ENCODE measurements at places on chromosomes 16 and 17.

DNA sequence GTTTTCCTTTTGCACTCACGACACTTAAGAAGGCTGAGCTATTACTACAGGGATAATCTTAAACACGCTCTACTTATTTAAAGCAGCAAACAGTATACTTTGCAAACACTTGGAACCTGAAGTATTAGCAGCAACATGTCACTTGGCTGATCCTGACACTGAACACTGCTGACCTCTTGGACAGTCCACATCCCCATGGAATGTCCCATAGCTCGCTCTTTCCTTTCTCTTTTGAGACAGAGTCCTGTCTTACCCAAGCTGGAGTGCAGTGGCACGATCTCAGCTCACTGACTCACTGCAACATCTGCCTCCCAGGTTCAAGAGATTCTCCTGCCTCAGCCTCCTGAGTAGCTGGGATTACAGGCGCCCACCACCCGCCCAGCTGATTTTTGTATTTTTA, 26.4 kb downstream of the SMYD4 start:
- DNase-seq = no peak

DNA sequence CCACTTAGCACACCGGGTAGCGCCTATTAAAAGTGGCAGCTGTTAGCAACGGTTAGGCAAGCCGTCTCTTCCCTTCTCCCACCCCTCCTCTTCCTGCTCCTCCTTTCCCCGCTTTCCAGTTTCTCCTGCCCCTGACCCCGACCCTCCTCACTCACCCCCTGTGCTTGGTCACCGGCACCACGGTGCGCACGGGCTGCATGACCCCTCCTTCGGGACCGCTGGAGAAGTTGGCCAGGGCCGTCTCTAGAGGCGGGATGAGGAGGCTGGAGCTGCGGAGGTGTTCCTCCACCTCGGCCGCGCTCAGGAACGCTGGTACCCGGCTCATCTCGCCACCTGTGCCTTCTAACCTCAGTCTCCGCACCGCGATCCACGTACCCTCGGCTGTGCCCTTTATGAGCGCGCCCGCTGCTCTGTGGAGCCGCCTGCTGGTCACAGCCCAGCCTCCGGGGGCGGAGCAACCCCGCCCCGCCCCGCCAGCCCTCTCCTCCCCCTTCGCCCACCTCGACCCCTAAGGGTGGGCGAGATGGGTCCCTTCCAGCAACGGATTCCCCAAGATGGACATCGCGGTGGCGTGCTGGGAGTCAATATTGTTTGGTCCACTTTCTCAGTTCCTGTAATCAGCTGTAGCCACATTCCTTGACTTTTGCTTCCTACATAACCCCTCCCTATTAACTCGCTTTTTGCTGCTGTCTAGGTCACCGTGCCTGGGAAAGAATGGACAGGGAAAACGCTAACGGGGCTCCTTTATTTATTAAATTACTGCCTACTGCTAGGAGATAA, at the start of gene CRYM:
CRYM (minus strand) TSS at position 364 of the 780 bp plus-strand sequence; CDS start at position 325, 39 bp downstream.
- DNase-seq = peak; percentile 45

DNA sequence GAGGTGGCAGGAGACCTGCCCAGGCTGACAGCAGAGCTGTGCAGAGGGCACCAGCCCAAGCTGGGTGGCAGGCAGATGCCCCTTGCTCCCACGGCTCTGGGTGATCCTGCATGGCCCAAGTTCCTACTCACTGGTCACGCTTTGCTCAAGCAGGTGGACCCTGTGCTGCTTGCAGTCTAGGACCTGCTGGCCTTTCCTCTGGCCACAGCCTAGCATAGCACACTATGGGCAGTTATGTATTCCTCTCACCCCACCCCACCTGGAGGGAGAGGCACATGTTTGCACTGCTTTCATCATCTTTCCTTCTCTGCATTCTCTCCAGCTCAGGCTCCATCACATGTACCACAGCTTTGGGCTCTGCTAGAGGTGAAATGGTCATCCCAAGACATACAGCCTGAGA, 19.6 kb upstream of the SREBF1 start:
- no peak for DNase-seq

GRCh38 chr17:45677770-45678169, 106.3 kb upstream of the CRHR1 start:
- no peak for DNase-seq

Data from stimulated activated CD4-positive, alpha-beta T cell treated with anti-CD3 and anti-CD28 coated beads, Interleukin-15, amount 100 ng/mL, for 48 hours (primary cell).